ENCODE measurements at places on chromosomes 4 and X.
A peak's percentile ranks its signal among the peaks of the same experiment; 100 is the strongest.

DNA sequence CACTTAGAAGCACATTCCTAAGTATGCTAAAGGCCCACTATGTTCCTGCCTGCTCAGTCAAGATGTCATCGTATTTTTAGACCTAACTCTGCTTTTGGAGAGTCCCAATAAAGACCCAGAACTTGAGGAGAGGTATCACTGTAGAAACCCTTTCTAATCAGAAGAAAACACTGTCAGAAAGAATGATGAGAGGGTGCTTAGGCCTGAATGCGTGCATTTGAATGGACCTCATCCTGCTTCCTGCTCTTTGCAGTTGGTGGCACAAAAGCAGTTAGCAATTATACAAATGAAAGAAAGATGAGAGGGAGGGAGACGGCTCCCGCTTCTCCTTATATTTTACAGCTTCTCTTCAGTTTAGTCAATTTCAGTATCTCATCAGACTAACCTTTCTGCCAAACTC, 987.2 kb downstream of the CCSER1 start:
- no peak for DNase-seq

- no peak for DNase-seq
Measured at GRCh38 chrX:139787601-139788000, 79.6 kb upstream of the MCF2 start.

DNA sequence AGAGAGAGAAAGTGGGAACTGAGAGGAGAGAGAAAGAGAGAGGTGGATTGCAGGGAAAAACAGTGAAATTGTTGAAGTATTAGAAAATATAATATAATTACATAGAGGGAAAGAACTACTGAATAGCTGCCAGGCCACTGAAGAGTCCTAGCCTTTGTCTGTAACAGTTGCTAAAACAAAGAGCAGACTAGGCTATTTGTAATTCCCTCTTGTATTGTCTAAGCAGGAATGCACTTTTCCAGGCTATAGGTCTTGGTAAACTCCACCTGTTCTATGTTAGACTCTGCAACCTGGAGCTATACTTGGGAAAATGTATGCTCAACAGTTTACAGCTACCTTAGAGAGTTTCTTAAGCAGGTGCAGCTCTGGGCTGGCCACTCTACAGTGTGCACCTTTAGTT, 1063.3 kb downstream of the ADGRL3 start:
- DNase-seq = no peak

GRCh38 chr4:25790024-25790423, 72.8 kb downstream of the SEL1L3 start:
- no peak for DNase-seq

- no peak for DNase-seq
Measured at GRCh38 chr4:169202145-169202699, 68.5 kb downstream of the SH3RF1 start.

- DNase-seq = no peak
Measured at GRCh38 chr4:121408-122084, 2.8 kb upstream of the ZNF718 start.

GRCh38 chrX:43808231-43808630, 74.0 kb downstream of the MAOB start:
- DNase-seq = no peak

- no peak for DNase-seq
Measured at GRCh38 chrX:135522878-135523693, 2.6 kb downstream of the INTS6L start.

DNA sequence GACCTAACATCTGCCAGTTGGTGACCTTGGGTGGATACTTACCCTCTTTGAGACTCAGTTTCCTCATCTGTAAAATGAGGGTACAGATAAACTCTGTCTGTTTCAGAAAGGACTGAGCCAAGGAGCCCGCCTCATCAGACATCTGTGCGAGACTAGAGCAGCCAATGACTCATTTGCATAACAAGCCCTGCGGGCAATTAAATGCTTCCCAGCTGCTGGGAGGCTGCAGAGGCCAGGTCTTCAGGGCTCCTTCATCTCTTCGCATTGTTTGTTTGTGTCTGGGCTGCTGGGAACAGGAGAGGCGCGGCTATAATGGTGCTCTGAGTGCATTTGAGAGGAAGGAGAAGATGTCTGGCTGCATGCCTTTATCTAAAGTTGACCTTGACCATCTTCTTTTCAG, 85.0 kb downstream of the ADRA2C start:
- DNase-seq = peak; percentile 3

- no peak for DNase-seq
Measured at GRCh38 chr4:25896776-25897539, 17.1 kb upstream of the SMIM20 start.

DNA sequence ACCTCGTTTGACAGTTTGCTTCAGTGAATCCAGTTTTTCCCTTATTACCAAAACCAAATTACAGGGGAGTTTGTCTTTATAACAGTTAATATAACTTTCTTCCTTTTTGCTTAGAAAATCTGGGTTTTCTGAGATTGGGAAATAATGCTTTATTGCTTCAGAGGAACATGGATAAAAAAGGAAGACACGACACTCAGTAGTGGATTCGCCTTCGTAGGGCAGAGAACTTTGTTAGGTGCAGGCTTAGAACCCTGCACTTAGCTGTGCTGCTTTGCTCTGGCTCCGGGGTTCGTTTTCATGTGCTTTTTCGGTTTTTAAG, 188.2 kb downstream of the SOWAHB start:
- DNase-seq = no peak

- DNase-seq = no peak
Measured at GRCh38 chrX:150032742-150033141, 94.5 kb upstream of the EOLA2 start.

DNA sequence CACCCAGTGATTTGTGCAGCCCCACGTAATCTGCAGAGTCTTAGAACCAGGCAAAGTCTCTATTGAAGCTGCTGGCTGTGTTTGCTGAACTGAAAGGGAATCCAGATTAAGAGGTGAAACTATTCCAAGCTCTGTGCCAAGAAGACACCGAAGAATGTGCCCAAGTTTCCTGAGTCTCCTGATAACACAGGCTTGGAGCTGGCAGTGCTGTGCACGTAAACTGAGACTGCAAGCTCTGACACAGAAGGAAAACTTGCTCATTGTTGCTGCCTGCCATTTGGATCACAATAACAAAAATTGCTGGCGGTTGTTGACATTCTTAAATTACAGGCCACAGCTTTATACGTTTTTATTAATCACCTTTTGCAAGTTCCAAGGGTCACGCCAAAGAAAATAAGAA, 60.2 kb upstream of the VCX3B start:
- no peak for DNase-seq

GRCh38 chrX:129704491-129704890, 34.3 kb upstream of the XPNPEP2 start:
- DNase-seq = no peak

All from fibroblast of skin of left quadriceps (primary cell).